Posterior vena cava (tissue), 2 donors: ENCODE measurements at places on chromosomes 5 and 9. TPM values are rescaled to one million over a fixed set of nuclear protein-coding genes. Genes with fewer than 3 reads are reported as not detected.
A peak's percentile ranks its signal among the peaks of the same experiment; 100 is the strongest.

Gene SMIM33
- total RNA-seq = not detected

DNA sequence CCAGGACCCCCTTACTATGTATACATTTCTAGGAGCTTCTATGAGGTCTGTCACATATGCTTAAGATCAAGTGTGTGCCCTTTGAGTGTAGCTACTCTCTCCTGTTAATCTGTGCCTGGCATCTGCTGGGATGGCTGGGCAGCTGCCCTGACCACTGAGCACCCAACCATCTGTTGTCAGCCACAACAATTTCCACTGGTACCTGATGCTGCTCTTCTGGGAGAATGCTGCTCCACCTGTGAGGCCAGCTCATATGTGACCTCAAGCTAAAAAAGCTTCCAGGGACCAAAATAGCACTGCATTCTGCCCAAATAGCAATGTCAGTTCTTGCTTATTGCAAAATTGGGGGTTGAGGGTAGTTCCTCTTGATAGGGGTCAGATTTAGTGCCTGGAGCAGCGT lies 595.6 kb downstream of the RAB3C start:
- DNase-seq = no peak

- DNase-seq = peak; percentile 98
These were observed at the start of gene TAF7 for GRCh38 chr5:141320225-141321169. Gene TAF7 (minus strand): TSS chr5:141320784. CDS start chr5:141320044, 740 bp downstream.

- no peak for DNase-seq
These were observed 35.4 kb upstream of the RICTOR start for GRCh38 chr5:39109606-39110005.

DNA sequence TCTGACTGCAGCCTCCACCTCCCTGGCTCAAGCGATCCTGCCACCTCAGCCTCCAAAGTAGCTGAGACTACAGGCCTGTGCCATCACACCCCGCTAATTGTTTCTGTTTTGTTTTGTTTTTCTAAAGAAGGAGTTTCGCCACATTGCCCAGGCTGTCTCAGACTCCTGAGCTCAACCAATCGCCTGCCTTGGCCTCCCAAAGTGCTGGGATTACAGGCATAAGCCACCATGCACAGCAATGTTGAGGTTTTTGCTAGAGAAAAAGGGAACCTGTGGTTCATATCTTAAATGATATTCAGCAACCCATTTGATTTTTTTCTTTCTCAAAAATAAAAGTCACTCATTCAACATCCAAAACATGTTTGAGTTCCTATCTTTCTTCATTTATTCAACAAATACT lies 20.4 kb upstream of the DELE1 start:
- DNase-seq = no peak

DNA sequence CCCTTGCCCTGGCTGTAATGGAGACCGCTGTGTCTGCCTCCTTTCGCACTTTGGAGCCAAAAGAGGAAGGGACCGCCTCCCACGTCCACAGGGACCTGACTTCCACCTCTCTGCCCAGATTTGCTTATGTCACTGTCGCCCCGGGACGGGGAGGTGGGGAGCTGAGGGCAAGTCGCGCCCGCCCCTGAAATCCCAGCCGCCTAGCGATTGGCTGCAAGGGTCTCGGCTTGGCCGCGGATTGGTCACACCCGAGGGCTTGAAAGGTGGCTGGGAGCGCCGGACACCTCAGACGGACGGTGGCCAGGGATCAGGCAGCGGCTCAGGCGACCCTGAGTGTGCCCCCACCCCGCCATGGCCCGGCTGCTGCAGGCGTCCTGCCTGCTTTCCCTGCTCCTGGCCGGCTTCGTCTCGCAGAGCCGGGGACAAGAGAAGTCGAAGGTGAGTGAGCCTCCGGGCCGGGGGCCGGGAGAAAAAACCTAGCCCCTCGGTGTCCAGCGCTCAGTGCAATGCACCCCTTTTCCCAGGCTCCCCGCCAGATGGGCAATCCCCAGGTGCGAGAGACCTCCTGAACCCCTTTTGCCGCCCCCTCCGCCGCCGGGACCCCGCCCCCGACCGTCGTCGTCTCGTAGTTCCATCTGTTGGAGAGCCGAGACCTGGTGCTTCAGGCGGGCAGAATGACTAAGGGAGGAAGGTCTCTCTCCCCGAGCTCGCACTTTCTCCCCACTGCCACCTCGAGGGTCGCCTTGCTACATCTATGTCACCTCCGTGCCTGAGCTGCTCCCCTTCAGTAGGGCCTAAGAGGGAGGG lies at the start of gene GPX3:
Gene GPX3 (plus strand): TSS at position 288 of the 807 bp plus-strand sequence. CDS start 64 bp downstream, at position 352.
- peak; percentile 96 for DNase-seq

DNA sequence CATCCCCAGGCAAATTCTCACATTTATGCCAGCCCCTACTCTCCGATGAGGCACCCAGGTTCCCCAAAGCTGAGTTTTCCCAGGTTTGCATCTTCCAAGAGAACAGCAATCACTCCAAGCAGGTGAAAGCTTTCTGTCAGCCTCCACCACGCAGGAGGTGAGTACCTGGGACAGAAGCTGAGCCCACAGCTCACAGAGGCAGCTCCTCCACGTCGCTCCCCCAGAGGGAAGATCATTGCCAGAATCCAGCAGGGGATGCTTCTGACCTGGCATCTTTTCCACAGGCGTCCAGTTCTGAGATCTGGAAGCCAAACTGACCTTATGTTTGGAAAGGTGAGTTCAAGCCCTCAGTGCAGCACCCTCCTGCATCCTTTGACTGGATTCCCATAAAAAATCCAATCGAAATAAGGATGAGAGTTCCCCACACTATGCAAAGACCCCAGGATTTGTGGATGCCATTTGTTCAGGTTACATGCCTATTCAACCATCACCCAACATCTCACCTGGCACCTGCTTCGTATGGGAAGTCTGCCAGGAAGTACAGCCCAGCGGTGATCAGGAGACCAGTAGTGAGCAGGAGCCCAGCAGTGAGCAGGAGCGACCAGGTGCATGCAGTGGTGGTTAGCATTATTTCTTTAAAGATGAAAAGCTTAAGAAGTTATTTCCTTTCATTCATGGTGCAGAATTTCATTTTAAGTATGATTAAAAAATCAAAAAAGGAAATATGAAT lies 47.4 kb upstream of the OLFM1 start:
- peak; percentile 45 for DNase-seq

DNA sequence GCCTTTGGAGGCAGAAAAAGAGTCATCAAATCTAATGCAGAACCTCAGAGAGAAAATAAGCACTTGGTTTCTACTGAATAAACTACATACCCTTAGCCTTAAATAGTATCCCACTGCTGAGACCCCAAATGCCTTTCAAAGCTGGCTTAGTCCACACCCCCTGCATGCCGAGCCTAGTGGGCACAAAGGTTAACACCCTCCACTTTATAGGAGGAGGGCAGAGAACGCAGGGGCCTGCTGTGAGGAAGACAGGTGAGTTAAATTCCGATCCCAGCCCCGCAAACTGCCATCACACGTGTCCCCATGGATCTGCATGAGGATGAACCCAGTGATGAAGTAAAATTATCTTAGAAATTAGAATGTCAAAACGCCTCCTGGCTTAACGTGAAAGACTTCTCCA lies 19.5 kb upstream of the HSD17B3 start:
- no peak for DNase-seq

- DNase-seq = no peak
These were observed 43.1 kb downstream of the PAM start for GRCh38 chr5:102798104-102798785.

- no peak for DNase-seq
These were observed 80.4 kb upstream of the MARCHF11 start for GRCh38 chr5:16260000-16260399.
